SJCRH30 (cell line): ENCODE measurements at places on chromosomes 11 and 22. TPM values are rescaled to one million over a fixed set of nuclear protein-coding genes. Genes with fewer than 3 reads are reported as not detected.

DNA sequence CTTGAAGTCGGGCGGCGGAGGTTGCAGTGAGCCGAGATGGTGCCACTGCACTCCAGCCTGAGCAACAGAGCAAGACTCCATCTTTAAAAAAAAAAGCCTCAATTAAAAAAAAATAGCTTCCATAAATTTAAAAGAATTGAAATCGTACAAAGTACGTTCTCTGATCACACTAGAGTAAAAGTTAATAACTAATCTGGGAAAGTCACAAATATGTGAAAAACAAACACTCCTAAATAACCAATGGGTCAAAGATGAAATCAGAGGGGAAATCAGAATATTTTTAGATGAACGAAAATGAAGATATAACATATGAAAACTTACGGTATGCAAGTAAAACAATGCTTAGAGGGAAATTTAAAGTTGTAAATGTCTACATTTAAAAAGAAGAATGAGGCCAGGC lies 19.8 kb downstream of the NEFH start:
- no peak for DNase-seq

DNA sequence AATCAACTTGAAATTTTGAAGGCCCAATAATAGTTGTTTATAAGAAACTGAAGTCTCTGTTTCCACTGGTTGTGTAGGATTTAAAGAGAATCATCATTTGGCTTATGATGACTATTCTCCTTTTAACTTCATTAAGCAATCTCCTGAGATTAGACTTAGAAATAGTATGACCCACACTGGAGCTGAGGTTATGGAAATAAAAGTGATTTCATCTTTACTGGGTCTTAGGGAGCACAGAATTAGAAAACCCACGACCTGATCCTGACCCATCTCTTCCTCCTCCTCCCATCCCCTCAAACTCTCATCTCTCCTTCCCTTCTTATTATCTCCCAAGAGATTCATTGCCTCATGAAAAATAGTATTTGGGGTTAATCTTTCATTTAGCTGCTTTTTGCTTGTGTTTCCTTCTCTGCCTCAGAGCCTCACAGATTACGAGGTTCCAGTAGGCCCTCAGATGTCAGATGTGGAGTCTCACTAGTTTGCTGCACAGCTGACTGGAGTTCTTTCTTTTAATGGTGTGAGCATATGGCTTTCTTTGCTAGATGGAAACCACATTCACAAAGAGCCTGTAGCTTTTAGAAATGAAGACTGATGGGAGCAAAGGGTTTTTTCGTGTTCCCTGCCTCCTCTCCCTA lies 85.0 kb downstream of the ALX4 start:
- no peak for DNase-seq

GRCh38 chr22:37807410-37808293 lies at the start of gene GCAT:
TSS of gene GCAT (plus strand) at chr22:37807934. CDS start at chr22:37807968, 34 bp downstream.
- peak; percentile 96 for DNase-seq

GRCh38 chr11:113789675-113790320 lies 10.2 kb downstream of the CLDN25 start:
- DNase-seq = no peak

DNA sequence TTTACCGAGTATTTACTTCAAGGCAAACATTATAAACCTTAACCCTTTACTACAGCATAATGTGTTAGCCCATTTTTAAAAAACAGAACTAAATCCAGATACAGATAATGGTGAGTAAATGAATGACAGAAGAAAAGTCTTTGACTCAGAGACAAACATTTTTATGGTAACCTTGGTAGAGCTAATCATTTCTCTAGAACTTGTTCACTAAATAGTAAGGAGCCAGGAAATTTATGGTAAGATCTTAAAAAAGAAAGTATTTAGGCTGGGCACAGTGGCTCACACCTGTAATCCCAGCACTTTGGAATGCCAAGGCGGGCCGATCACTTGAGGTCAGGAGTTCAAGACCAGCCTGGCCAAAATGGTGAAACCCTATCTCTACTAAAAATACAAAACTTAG lies 11.5 kb upstream of the FUT4 start:
- DNase-seq = no peak

DERL3 gene
- total RNA-seq = not detected in 2 replicates
